NCI-H1092 (cell line): ENCODE measurements at places on chromosomes 6 and 20.

- DNase-seq = no peak
These were observed 838 bp upstream of the NKX2-2 start for GRCh38 chr20:21514553-21515251.

- no peak for DNase-seq
These were observed 86.7 kb upstream of the KCNQ5 start for GRCh38 chr6:72535124-72535523.

GRCh38 chr6:39819228-39819627, 27.1 kb downstream of the DAAM2 start:
- no peak for DNase-seq

GRCh38 chr6:73509851-73510250, 11.0 kb downstream of the EEF1A1 start:
- DNase-seq = no peak

DNA sequence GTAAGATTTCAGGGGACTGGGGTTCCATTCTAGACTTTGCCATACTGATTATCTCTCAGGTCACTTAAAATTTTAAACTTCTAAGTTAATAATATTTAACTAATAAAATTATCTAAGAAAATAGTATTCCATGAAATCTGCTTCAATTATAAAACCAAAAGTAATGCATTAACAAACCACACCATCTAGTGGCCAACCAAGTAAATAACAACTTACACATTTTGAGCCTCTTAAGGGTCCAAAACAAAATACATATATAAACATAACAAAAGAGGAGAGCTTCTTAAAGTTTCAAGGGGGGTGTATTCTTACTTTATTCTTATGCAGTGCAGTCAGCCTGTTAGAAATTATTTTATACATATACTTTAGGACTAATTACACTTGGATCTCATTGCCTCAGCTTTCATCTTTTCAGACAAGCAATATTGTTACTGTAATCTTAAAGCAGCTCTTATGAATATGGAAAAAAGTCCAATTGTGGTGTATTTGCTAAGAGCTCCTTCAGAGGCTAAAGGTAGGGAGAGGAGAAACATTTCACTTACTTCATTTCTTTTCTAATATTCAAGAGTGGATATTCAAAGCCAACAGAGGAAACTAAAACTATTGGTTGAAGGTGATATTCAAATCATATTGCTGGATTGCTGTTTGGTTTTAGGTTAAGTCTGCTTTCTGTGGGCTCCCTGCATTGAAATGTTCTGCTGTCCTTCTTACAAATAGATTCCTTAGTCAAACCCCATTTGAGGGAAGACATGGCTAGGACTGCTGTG, 199.7 kb upstream of the SIM1 start:
- DNase-seq = no peak
